ENCODE measurements at places on chromosomes 16 and 17.

- H3K36me3 ChIP-seq, result peaks cover 32% of the 10 kb centered on the region
- no peak overlapping the region for H3K4me3 ChIP-seq
- peaks cover 9% of the 10 kb centered on the region for H3K4me1 ChIP-seq
- no peak for DNase-seq
Observed at GRCh38 chr17:57391857-57392471, 135.6 kb downstream of the MSI2 start.

GRCh38 chr17:30234964-30235363, 533 bp downstream of the SLC6A4 start:
- H3K27ac ChIP-seq, result no peak overlapping the region
- peaks cover 19% of the 10 kb centered on the region for H3K4me1 ChIP-seq
- H3K27me3 ChIP-seq, result peaks cover 24% of the 10 kb centered on the region

GRCh38 chr17:7250695-7251627, 573 bp downstream of the CTDNEP1 start:
- peaks cover 52% of the 10 kb centered on the region for H3K36me3 ChIP-seq
- H3K27ac ChIP-seq, result peak overlapping the region; percentile 99
- no peak for DNase-seq
- H3K4me1 ChIP-seq, result peaks cover 11% of the 10 kb centered on the region

DNA sequence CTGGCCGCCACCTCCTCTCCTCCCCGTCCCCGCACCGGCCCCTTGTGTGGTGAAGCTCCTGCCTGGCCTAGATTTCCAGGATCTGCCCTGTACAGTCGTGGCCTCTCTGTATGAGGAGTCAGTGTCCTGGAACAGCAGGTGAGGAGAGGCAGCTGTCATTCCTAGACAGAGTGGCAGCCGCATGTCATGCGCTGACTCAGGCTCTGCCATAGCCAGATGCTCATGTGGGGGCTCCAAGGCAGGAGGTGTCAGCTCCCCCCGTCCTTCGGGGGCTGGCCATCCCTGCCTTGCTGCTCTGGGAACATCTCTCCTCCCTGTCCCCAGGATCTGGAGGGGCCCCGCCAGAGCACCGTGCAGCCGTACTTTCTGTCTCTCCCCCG, 60.4 kb downstream of the BAIAP2 start:
- H3K4me1 ChIP-seq, result peaks cover 58% of the 10 kb centered on the region
- DNase-seq, result no peak
- H3K27ac ChIP-seq, result peak overlapping the region; percentile 93
- H3K27me3 ChIP-seq, result no peaks in the 10 kb centered on the region
- peak overlapping the region; percentile 28 for H3K4me3 ChIP-seq
- peaks cover 5% of the 10 kb centered on the region for H3K36me3 ChIP-seq

DNA sequence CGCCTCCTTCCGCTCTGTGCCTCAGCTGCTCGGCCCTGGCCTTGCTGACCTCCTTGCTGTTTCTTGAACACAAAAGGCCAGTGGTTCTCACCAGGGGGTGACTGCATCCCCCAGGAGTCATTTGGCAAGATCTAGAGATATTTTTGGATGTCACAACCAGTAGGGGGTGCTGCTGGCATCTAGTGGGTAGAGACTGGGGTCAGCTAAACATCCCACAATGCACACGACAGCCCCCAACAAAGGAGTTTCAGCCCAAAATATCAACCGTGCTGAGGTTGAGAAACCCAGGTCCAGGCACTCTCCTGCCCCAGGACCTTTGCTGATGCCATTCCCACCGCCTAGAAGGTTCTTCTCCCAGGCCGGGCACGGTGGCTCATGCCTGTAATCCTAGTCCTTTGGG, 39.7 kb downstream of the ABCC6 start:
- H3K27ac ChIP-seq, result no peak overlapping the region
- peaks cover 5% of the 10 kb centered on the region for H3K4me1 ChIP-seq
- no peaks in the 10 kb centered on the region for H3K27me3 ChIP-seq
- H3K36me3 ChIP-seq, result no peaks in the 10 kb centered on the region
- no peak overlapping the region for H3K4me3 ChIP-seq

- no peak overlapping the region for H3K27ac ChIP-seq
- H3K4me1 ChIP-seq, result peaks cover 3% of the 10 kb centered on the region
- no peaks in the 10 kb centered on the region for H3K36me3 ChIP-seq
- DNase-seq, result no peak
Observed at GRCh38 chr16:66324815-66325515, 41.5 kb upstream of the CDH5 start.

DNA sequence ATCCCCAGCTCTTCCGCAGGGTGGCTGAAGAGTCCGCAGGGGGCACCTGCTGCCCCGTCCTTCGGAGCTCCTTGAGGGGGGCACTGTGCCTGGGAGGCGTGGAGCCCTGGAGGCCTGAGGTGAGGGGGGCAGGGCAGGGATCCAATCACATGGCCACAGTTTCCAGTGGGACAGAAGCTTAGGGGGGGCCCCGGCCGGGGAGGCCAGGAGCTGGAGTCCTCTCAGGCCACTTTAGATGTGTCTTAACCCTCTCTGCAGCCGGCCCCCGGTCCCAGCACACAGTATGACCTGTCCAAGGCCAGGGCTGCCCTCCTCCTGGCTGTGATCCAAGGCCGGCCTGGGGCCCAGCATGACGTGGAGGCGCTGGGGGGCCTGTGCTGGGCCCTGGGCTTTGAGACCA, 10.8 kb downstream of the ZNF213 start:
- no peaks in the 10 kb centered on the region for H3K27me3 ChIP-seq
- H3K27ac ChIP-seq, result no peak overlapping the region
- peaks cover 2% of the 10 kb centered on the region for H3K4me1 ChIP-seq
- no peak overlapping the region for H3K4me3 ChIP-seq
- DNase-seq, result no peak

- H3K27me3 ChIP-seq, result no peaks in the 10 kb centered on the region
- H3K27ac ChIP-seq, result no peak overlapping the region
- DNase-seq, result no peak
- H3K36me3 ChIP-seq, result peaks cover 49% of the 10 kb centered on the region
- no peaks in the 10 kb centered on the region for H3K4me1 ChIP-seq
Observed at GRCh38 chr16:66741169-66741900, 10.1 kb downstream of the DYNC1LI2 start.

DNA sequence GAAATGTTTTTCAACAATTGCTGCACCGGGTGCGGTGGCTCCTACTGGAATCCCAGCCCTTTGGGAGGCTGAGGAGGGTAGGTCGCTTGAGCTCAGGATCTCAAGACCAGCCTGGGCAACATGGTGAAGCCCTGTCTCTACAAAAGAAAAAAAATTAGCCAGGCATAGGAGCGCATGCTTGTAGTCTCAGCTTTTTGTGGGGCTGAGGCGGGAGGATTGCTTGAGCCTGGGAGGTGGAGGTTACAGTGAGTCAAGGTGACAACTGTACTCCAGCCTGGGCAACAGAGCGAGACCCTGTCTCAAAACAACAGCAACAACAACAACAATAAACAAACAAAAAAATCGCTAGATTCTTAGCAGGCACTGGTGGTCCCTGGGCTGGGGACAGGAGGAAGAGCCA, 28.5 kb downstream of the IL21R start:
- no peak overlapping the region for H3K4me3 ChIP-seq
- no peak for DNase-seq
- no peaks in the 10 kb centered on the region for H3K36me3 ChIP-seq
- H3K4me1 ChIP-seq, result no peaks in the 10 kb centered on the region
- no peaks in the 10 kb centered on the region for H3K27me3 ChIP-seq

GRCh38 chr17:13152501-13152900, 134.7 kb upstream of the ELAC2 start:
- no peaks in the 10 kb centered on the region for H3K4me1 ChIP-seq
- H3K36me3 ChIP-seq, result no peaks in the 10 kb centered on the region
- no peak overlapping the region for H3K27ac ChIP-seq

DNA sequence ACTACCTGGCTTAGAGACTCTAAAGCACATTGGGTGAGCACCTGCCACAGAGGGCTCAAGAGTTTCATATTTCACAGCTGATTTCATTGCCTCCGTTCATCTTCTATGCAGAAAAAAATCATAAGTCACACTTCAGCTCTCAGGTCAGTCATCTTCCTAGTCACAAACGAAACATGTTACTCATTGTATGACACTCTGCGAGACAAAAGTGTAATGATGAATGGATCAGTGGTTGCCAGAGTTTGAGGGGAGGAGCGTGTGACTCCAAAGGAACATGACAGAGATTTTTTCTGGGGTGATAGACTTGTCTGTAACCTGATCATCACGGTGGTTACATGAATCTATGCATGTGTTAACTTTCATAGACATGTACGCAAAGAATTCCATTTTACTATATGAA, 195.2 kb upstream of the CNTNAP4 start:
- H3K27me3 ChIP-seq, result no peaks in the 10 kb centered on the region
- H3K4me3 ChIP-seq, result no peak overlapping the region
- DNase-seq, result no peak
- no peak overlapping the region for H3K27ac ChIP-seq
- H3K36me3 ChIP-seq, result no peaks in the 10 kb centered on the region

DNA sequence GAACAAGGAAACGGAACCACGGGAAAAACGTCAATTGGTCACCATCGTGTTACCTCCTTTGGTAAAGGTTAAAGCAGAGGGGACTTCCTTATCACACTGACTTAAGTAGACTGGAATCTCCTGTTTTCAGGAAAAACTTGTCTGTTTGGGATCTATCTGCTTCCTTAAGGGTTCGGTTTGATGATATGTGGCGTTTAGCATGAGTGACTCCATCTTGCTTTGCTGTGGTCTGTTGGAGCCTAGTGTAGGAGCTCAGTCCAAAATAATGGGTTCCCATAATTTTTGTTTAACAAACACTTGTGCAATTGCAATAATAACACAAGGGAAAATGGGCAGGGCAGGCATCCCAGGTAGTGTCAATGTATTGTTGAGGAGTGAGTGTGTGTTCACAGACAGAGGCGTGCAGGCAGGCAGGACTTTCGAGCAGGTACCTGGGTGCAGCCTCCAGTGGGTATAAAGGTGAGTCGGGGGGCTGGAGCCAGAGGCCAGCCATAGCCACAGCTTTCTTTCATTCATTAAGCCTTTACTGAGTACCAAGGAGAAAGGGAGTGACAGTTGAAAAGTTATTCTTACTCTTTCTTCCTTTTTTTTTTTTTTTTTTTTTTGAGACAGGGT, 4.3 kb upstream of the ENGASE start:
- H3K4me3 ChIP-seq, result no peak overlapping the region
- H3K27me3 ChIP-seq, result no peaks in the 10 kb centered on the region
- no peak overlapping the region for H3K27ac ChIP-seq
- DNase-seq, result no peak

GRCh38 chr17:47076171-47076570, 97.1 kb upstream of the RPRML start:
- H3K4me3 ChIP-seq, result no peak overlapping the region
- H3K27me3 ChIP-seq, result no peaks in the 10 kb centered on the region
- H3K36me3 ChIP-seq, result no peaks in the 10 kb centered on the region
- peaks cover 2% of the 10 kb centered on the region for H3K4me1 ChIP-seq
- no peak overlapping the region for H3K27ac ChIP-seq

DNA sequence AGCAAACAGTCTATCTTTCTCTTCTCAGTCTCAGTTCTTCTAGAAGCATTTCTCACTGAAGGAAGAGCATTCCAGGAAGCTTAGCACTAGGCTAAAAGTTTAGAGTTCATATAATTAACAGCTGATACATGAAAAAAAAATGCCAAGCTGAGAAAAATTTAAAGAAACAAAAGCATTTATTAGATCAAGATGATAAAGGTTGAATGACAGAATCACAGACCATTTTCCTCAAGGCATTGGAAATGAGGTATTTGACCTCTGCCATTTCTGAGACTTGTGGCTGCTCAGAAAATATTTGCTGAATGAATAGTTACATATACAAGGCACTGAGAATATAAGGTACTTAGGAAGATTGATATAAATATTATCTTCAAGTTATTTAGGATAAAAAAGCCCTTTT, 901.6 kb upstream of the GOT2 start:
- H3K4me3 ChIP-seq, result no peak overlapping the region
- no peaks in the 10 kb centered on the region for H3K27me3 ChIP-seq
- no peaks in the 10 kb centered on the region for H3K36me3 ChIP-seq
- no peaks in the 10 kb centered on the region for H3K4me1 ChIP-seq
- no peak overlapping the region for H3K27ac ChIP-seq
- no peak for DNase-seq

DNA sequence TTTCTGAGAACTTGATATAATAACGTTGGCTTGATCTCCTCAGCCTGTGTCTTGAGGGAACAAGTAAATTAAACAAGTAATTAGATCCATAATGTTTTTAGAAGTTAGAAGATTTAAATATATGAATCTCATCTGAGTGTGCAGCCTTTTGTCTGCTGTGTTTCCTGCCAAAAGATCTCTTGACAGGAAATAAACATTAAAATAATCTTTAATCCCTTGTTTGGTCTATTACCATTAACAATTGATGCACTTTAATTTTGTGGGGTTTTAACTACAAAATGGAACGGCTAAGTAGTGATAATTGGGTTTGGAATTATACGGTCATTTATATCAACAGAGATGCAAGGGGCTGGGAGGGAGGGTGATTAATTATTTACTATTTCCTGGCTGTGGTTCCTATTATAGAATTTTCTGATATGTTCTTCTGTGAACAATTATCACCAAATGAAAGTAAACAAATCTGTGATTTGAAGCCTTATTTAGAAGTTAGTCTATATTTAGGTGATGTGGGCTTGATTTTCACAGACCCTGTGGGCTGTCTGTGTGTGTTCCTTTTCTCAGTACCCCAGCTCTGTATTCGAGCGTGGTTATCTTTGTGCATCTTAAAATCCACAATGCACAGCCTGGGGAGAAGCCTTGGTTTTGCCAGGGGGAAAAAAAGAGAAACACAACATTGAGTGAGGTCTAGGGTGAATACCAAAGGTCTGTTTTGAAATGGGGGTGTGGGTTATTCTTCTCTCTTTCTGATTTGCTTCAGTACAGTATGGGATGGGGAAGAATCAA, 556.1 kb downstream of the WWOX start:
- no peaks in the 10 kb centered on the region for H3K4me1 ChIP-seq
- H3K36me3 ChIP-seq, result no peaks in the 10 kb centered on the region
- H3K27me3 ChIP-seq, result no peaks in the 10 kb centered on the region
- no peak for DNase-seq
- H3K4me3 ChIP-seq, result no peak overlapping the region

- H3K4me1 ChIP-seq, result no peaks in the 10 kb centered on the region
- H3K4me3 ChIP-seq, result no peak overlapping the region
- DNase-seq, result no peak
- no peaks in the 10 kb centered on the region for H3K36me3 ChIP-seq
- peaks cover 2% of the 10 kb centered on the region for H3K27me3 ChIP-seq
Observed at GRCh38 chr16:10728003-10728887, 15.4 kb upstream of the NUBP1 start.

GRCh38 chr17:16066125-16066524, 66.5 kb downstream of the TTC19 start:
- H3K4me3 ChIP-seq, result no peak overlapping the region
- no peaks in the 10 kb centered on the region for H3K4me1 ChIP-seq
- no peak overlapping the region for H3K27ac ChIP-seq
- no peaks in the 10 kb centered on the region for H3K27me3 ChIP-seq
- no peak for DNase-seq

DNA sequence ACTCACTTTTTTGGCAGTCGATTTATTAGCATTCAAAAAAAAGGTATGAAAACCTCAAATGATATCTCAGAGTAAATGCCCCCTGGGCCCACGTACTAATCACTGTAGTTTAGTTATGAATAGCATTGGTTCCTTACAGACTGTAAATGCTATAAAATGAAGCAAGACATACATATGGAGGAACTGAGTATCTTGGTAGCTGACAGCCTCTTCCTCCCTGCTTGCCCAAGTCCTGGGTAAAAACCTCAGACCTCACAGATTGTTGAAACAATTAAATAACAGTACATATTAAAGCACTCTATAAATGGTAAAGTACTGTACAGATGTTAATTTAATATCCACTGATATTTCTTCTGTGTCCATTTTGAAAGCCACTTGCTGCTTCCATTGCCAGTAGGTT, 33.2 kb upstream of the ABCC11 start:
- H3K4me1 ChIP-seq, result peaks cover 2% of the 10 kb centered on the region
- H3K4me3 ChIP-seq, result no peak overlapping the region
- H3K27ac ChIP-seq, result no peak overlapping the region
- no peaks in the 10 kb centered on the region for H3K36me3 ChIP-seq

- no peaks in the 10 kb centered on the region for H3K4me1 ChIP-seq
- no peak overlapping the region for H3K4me3 ChIP-seq
- no peaks in the 10 kb centered on the region for H3K36me3 ChIP-seq
- DNase-seq, result no peak
- no peaks in the 10 kb centered on the region for H3K27me3 ChIP-seq
- H3K27ac ChIP-seq, result no peak overlapping the region
Observed at GRCh38 chr17:38687286-38687685, 12.5 kb upstream of the EPOP start.
